Transverse colon (tissue), 4 donors: ENCODE measurements at places on chromosomes 12 and 14. TPM values are rescaled to one million over a fixed set of nuclear protein-coding genes. Genes with fewer than 3 reads are reported as not detected.

SERPINA5 gene
- not detected for total RNA-seq

CCDC38 gene
- not detected for total RNA-seq

TMEM30B gene
- 141 TPM for total RNA-seq

SCN8A gene
- total RNA-seq = 0.37 TPM

TARBP2 gene
- total RNA-seq = 35.5 TPM

DNA sequence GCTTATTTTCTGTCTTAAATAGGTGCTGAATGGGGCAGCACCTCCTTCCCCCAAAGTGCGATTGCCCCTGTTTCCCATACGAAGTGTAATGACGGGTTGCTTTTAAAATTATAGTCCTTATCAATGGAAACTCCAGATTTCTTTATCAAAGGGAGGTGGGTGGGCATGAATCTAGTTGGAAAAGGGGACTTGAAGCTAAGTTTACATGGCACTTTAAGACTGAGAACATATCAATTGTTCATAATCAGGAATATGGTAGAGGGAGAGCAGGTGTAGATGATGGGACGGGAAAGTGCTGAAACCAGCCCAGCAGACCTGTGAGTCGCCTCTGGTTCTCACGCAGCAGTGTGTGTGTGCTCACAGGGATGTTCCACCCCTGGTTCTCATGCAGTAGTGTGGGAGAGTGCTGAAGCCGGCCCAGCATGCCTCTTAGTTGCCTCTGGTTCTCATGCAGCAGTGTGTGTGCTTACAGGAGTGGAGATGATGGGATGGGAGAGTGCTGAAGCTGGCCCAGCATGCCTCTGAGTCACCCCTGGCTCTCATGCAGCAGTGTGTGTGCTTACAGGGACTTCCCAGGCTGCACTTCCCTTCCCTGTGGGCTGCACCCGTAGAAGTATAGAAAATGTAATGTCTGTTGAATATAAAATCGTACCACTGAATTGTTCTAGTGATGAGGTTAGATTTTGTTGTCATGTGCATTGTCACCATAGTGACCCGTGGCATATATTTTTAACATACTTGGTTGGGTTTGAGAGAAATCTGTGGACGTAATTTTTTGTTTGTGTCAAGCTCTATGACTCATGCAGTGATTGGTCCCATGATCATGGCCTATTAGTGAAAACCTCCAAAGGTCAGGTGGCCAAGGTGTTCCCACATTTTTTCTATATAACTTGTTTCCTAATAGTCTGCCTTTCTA, 51.6 kb downstream of the GPATCH2L start:
- DNase-seq = no peak

DNA sequence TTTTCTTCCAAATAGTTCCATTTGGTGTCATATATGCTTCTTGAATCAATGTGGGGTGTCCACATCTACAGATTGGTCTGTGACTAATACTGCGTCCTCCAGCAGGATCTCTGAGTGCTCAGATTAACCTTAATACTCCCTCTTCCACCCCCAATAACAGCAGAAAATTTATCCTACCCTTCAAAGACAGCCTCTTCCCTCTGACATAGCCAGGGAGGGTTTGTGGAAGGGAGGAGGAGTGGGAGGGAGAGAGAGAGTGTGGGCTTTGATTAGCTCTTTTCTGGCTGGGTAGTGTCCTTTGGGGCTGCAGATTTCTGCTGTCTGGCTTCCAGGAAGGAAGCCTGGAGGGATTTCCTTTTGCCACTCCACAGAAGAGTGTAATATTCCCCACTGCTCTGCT, 220.7 kb downstream of the TTC6 start:
- no peak for DNase-seq

- no peak for DNase-seq
Measured at GRCh38 chr14:96202441-96203094, 2.1 kb upstream of the BDKRB2 start.

- DNase-seq = no peak
Measured at GRCh38 chr12:121260091-121260490, 36.4 kb downstream of the CAMKK2 start.

DNA sequence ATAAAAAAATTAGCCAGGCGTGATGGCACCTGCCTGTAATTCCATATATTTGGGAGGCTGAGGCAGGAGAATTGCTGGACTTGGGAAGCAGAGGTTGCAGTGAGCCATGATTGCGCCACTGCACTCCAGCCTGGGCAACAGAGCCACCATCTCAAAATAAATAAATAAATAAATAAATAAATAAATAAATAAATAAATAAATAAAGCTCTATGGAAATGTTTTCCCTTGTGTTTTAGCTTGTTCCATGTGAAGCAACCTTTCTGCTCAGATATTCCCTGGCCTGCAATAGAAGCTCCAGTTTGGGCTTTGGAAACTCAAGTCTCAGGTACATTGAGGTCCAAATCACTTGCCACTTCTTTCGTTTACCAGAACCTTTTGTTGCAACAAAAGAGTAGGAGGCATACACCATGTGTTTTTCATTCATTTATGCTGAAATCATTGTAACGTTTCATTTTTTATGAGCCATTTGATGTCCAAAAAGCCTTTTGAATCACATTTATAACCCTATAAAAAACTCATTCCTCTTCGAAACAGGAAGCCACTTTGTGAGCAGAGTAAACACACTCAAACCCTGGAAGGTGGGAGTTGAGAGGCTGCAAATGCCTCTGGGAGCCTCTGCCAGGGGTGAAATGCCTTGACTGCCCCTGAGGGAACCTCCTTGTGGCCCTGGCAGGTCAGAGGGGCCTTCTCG, 376.6 kb upstream of the TBX3 start:
- DNase-seq = no peak

- DNase-seq = no peak
Measured at GRCh38 chr12:65470256-65470655, 191.8 kb downstream of the MSRB3 start.

- DNase-seq = peak; percentile 19
Measured at GRCh38 chr12:91326058-91327027, 143.7 kb upstream of the DCN start.

GRCh38 chr14:104384776-104385071, 194.8 kb upstream of the C14orf180 start:
- no peak for DNase-seq

DNA sequence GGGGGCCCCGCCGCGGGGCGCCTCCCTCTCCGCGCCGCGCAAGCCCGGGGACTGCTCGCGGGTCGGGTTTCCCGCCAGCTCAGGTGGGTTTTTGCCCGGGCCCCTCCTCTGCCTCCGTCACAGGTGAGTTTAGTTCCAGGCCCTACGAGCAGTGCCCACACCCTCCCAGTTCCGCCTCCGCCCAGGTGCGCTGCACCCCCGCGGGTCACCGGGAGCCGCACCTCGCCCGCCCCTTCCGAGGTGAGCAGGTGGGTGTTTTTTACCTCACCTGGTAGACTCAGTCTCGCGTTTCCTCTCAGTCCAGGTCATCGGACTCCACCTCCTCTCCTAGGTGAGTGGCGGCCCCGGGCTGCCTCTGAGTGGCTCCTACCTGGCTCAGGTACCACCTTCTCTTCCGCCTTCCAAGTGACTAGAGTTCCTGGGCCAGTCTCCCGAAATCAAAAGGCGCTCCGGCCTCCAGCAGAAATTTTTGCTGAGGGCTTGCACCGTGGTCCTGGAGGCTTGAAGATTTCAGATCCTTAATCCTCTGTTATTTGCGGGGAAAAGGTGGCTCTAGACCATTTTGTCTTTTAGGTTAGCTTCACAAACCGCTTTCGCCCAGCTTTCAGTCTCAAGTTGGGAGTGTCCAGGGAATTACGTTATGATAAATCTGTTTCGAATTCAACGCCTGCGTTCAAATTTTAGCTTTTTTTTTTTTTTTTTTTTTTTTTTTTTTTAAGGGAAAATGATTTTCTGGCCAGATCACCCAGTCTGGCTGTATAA, at the start of gene TMEM30B:
TSS of gene TMEM30B (minus strand) at position 153 of the 762 bp plus-strand sequence. CDS start 191 bp downstream, outside the sequence.
- peak; percentile 92 for DNase-seq
